ENCODE measurements at places on chromosomes 2 and 18. TPM values are rescaled to one million over a fixed set of nuclear protein-coding genes. Genes with fewer than 3 reads are reported as not detected.

UPP2 gene
- total RNA-seq = not detected

- H3K27me3 ChIP-seq = peaks cover 19% of the 10 kb centered on the region
- no peaks in the 10 kb centered on the region for H3K36me3 ChIP-seq
- H3K27ac ChIP-seq = no peak within 1 kb of the TSS
- no peak within 1 kb of the TSS for H3K4me3 ChIP-seq
- H3K4me1 ChIP-seq = no peaks in the 10 kb centered on the region
Observed at GRCh38 chr2:29921560-29921915, at the start of gene ALK. Gene ALK (minus strand): TSS chr2:29921586. CDS start chr2:29920659, 927 bp downstream.

ST6GAL2 gene
- not detected for total RNA-seq

DNA sequence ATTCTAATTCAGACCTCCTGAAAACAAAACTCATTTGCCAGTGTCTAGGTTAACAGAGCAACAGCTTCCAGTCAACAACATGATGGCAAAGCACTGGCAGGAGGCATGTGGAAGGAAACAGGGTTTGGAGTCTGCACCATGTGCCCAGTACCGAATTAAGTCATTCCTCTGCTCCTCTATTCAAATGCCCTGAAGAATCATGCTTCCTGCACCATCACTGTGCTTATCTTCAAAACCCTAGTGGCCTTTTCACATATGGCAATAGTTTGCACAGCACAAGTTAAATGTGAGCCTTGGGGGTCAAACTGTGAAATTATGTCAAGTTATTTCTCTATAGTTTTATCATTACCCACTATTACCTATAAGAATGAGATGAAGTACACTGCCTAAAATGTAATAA, 75.4 kb upstream of the GRB14 start:
- H3K27ac ChIP-seq = no peak overlapping the region
- H3K27me3 ChIP-seq = no peaks in the 10 kb centered on the region
- H3K4me3 ChIP-seq = no peak overlapping the region

DNA sequence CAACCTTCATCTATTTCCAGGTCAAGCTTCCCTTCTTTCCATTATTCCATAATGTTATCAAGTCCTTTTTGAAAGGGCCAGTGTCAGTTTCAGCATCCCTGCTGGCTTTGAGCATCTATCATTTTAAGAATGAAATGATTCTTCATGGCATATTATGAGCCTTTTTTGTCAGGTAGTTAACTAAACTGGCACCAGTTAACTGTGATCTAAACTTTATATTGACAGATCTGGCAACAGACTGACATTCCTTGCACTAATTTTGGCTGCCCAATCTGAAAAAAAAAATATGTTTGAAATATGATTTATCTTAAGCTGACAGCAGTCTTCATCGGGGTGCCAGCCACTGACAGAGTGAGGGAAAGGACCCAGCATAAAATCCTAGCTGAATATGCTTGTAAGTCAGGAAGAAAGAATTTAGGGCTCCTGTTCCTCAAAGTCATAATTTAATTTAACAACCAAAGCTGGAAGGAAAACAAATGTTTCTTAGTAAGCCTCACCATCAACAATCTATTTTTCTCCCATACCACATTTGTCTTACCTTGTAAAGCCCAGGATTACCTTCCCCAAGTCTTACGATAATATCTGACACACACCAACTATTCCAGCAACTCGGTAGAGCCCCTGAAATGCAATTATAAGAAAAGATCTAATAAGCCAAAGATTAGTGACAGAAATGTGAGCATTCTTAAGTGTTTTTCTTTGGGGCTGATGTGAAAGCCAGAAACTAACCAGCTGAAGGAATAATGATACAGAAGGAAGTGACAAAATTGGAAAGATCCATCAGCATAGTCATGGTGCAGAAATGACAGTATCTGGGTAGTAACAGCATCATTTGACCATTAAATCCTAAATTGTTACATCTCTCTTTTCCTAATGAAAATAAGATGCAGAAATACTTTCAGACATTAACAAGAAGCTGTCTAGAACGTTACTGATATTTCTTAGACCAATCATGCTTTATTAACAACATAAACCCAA, 228.1 kb downstream of the RBM43 start:
- no peak overlapping the region for H3K27ac ChIP-seq
- no peak overlapping the region for H3K4me3 ChIP-seq
- no peak for DNase-seq
- H3K36me3 ChIP-seq = no peaks in the 10 kb centered on the region
- H3K27me3 ChIP-seq = no peaks in the 10 kb centered on the region

GAREM1 gene
- total RNA-seq = 10.2 TPM

- no peak overlapping the region for H3K27ac ChIP-seq
- peaks cover 31% of the 10 kb centered on the region for H3K27me3 ChIP-seq
- H3K4me1 ChIP-seq = no peaks in the 10 kb centered on the region
- H3K4me3 ChIP-seq = no peak overlapping the region
- no peak for DNase-seq
- no peaks in the 10 kb centered on the region for H3K36me3 ChIP-seq
Observed at GRCh38 chr2:7206111-7206810, 289.0 kb downstream of the RNF144A start.

DNA sequence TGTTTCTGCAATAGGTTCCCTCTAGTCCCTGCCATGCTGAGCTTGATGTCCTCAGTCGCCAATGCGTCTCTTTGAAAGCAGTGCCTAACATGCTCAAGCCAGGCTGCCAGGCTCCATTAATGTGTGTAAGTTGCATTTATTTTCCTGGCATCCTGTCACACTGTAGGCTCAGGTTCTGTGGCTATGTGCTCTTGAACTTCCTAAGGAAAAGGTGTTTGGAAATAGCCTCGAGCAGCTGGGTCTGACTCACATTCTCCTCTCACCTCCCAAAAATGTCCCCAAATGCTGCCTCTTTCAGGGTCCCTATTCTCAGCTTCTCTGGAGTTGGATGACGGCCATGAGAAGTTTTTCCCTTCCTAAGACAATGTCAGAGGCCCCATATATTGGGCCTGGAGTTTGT, 58.0 kb upstream of the SLC14A2 start:
- no peak overlapping the region for H3K4me3 ChIP-seq
- H3K4me1 ChIP-seq = no peaks in the 10 kb centered on the region
- no peak overlapping the region for H3K27ac ChIP-seq
- 0 out of 2 replicates have a peak, but pooled peaks cover 6% of the 10 kb centered on the region for H3K27me3 ChIP-seq
- no peaks in the 10 kb centered on the region for H3K36me3 ChIP-seq

- H3K4me1 ChIP-seq = no peaks in the 10 kb centered on the region
- no peak overlapping the region for H3K27ac ChIP-seq
- no peak for DNase-seq
- no peaks in the 10 kb centered on the region for H3K27me3 ChIP-seq
- no peak overlapping the region for H3K4me3 ChIP-seq
Observed at GRCh38 chr2:164785457-164785856, 56.2 kb downstream of the COBLL1 start.

GRCh38 chr2:96868555-96869280, 1.2 kb downstream of the SEMA4C start:
- peak overlapping the region; percentile 82 for H3K4me3 ChIP-seq
- peak; percentile 72 for DNase-seq
- H3K36me3 ChIP-seq = peaks cover 34% of the 10 kb centered on the region
- H3K27ac ChIP-seq = peak overlapping the region; percentile 43
- H3K4me1 ChIP-seq = peaks cover 37% of the 10 kb centered on the region

TCF7L1 gene
- total RNA-seq = 2.3 TPM

IL37 gene
- total RNA-seq = 1.7 TPM

DNA sequence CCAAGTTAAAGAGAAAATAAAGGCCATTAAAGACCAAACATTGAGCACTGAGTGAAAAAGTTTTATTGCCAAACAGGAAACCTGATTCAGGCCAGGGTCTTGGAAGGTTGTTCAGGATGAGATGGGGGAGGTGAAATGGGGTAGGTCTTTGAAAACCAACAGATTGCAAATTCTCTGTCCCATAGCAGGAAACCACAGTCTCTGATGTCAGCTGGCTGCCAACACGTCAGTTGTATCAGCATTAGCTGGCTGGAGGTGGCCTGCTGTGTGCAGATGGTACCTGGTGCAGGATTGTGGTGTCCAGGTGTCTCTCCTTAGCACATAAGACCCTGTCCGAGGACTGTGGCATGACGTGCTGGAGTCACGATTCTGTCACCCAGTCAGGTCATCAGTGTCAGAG, 106.3 kb downstream of the MSH2 start:
- no peaks in the 10 kb centered on the region for H3K36me3 ChIP-seq
- no peaks in the 10 kb centered on the region for H3K4me1 ChIP-seq
- H3K27ac ChIP-seq = no peak overlapping the region
- 0 out of 2 replicates have a peak, but pooled peaks cover 3% of the 10 kb centered on the region for H3K27me3 ChIP-seq

- no peaks in the 10 kb centered on the region for H3K4me1 ChIP-seq
- no peaks in the 10 kb centered on the region for H3K36me3 ChIP-seq
- H3K27me3 ChIP-seq = no peaks in the 10 kb centered on the region
- no peak for DNase-seq
- no peak overlapping the region for H3K27ac ChIP-seq
Observed at GRCh38 chr2:4782647-4783046, 909.5 kb upstream of the SOX11 start.

GRCh38 chr2:109410039-109410815, 203.5 kb downstream of the SEPTIN10 start:
- H3K4me1 ChIP-seq = peaks cover 21% of the 10 kb centered on the region
- H3K27ac ChIP-seq = no peak overlapping the region
- H3K36me3 ChIP-seq = no peaks in the 10 kb centered on the region
- no peak for DNase-seq

IGFBP5 gene
- 10.0 TPM for total RNA-seq

GRCh38 chr18:2981212-2981728, 31.7 kb downstream of the LPIN2 start:
- peak overlapping the region; percentile 22 for H3K4me3 ChIP-seq
- peaks cover 56% of the 10 kb centered on the region for H3K4me1 ChIP-seq
- H3K27me3 ChIP-seq = no peaks in the 10 kb centered on the region
- H3K27ac ChIP-seq = peak overlapping the region; percentile 70
- no peaks in the 10 kb centered on the region for H3K36me3 ChIP-seq
- DNase-seq = no peak

CRACDL gene
- 29.6 TPM for total RNA-seq

ACMSD gene
- not detected for total RNA-seq

- DNase-seq = no peak
- no peak overlapping the region for H3K4me3 ChIP-seq
- no peaks in the 10 kb centered on the region for H3K27me3 ChIP-seq
- H3K36me3 ChIP-seq = no peaks in the 10 kb centered on the region
- no peak overlapping the region for H3K27ac ChIP-seq
Observed at GRCh38 chr2:151063271-151063670, 198.4 kb downstream of the RBM43 start.

GAL3ST2 gene
- 3.9 TPM for total RNA-seq

GRCh38 chr2:217106650-217107014, 246.8 kb upstream of the TNP1 start:
- peaks cover 61% of the 10 kb centered on the region for H3K4me1 ChIP-seq
- H3K4me3 ChIP-seq = no peak overlapping the region
- no peaks in the 10 kb centered on the region for H3K36me3 ChIP-seq
- H3K27me3 ChIP-seq = no peaks in the 10 kb centered on the region

CXCR1 gene
- total RNA-seq = not detected

MYOM1 gene
- total RNA-seq = 1.3 TPM

DNA sequence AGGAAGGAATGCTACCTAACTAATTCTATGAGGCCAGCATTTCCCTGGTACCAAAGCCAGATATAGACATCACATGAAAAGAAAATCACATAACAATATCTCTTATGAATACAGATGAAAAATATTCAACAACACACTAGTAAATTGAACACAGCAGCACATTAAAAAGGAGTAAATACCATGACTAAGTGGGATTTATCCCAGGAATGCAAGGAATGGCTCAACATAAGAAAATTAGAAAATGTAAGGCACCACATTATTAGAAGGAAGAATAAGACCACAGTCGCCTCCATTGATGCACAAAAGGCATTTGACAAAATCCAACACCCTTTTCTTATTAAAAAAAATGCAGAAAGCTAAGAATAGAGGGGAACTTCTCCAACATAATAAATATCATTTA, 133.9 kb downstream of the TTC32 start:
- H3K4me1 ChIP-seq = no peaks in the 10 kb centered on the region
- no peak overlapping the region for H3K4me3 ChIP-seq
- H3K27me3 ChIP-seq = no peaks in the 10 kb centered on the region
- H3K27ac ChIP-seq = no peak overlapping the region
- H3K36me3 ChIP-seq = peaks cover 5% of the 10 kb centered on the region

DDX18 gene
- total RNA-seq = 59.8 TPM

DNA sequence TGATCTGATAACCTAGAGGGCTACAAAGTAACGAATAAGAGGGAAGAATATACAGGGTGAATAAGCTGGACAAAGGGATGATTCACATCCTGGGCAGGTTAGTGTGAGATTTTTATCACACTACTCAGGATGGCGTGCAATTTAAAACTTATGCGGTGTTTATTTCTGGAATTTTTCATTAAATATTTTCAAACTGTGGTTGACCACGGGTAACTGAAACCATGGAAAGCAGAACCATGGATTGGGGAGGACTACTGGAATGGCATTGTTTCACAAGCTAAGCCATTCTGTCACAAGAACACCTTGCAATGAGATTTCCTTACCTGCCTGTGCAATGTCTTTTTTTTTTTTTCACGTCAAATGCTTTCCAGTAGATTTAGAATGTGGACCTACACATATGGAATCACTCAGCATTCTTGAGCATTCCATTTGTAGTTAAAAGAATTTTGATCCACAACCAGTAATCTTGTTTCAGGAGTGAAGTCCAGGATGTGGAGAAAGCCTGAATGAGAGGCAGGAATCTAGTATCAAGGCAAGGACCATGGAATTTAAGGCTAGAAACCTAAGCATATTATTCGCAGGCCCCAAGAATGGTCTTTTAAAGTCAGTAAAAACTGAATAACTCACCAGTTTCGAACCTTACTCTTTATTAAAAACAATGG, 8.0 kb upstream of the CDK15 start:
- DNase-seq = peak; percentile 89
- H3K36me3 ChIP-seq = no peaks in the 10 kb centered on the region
- H3K27ac ChIP-seq = peak overlapping the region; percentile 82
- H3K4me1 ChIP-seq = peaks cover 28% of the 10 kb centered on the region

- no peak overlapping the region for H3K4me3 ChIP-seq
- H3K27me3 ChIP-seq = no peaks in the 10 kb centered on the region
- no peaks in the 10 kb centered on the region for H3K4me1 ChIP-seq
- no peaks in the 10 kb centered on the region for H3K36me3 ChIP-seq
Observed at GRCh38 chr2:237604960-237605359, 14.4 kb upstream of the RAB17 start.

- no peak overlapping the region for H3K27ac ChIP-seq
- H3K4me3 ChIP-seq = no peak overlapping the region
- H3K4me1 ChIP-seq = peaks cover 9% of the 10 kb centered on the region
- no peaks in the 10 kb centered on the region for H3K27me3 ChIP-seq
Observed at GRCh38 chr2:17337507-17337906, 180.7 kb downstream of the RAD51AP2 start.

DOK6 gene
- not detected for total RNA-seq

- no peaks in the 10 kb centered on the region for H3K4me1 ChIP-seq
- H3K4me3 ChIP-seq = no peak overlapping the region
- no peak overlapping the region for H3K27ac ChIP-seq
- H3K36me3 ChIP-seq = no peaks in the 10 kb centered on the region
Observed at GRCh38 chr2:213010106-213010779, 141.2 kb downstream of the IKZF2 start.

GRCh38 chr2:100196786-100197494, 54.5 kb upstream of the AFF3 start:
- no peak overlapping the region for H3K4me3 ChIP-seq
- DNase-seq = no peak
- peaks cover 100% of the 10 kb centered on the region for H3K27me3 ChIP-seq
- H3K36me3 ChIP-seq = no peaks in the 10 kb centered on the region
- no peaks in the 10 kb centered on the region for H3K4me1 ChIP-seq
- H3K27ac ChIP-seq = no peak overlapping the region
